A549 treated with RU486 at 1 μM for 4 hours (cell line): ENCODE measurements at places on chromosomes 5 and 9. TPM values are rescaled to one million over a fixed set of nuclear protein-coding genes. Genes with fewer than 3 reads are reported as not detected.

The RLN2 gene
- total RNA-seq: 0.21 to 0.29 TPM (median 0.24 TPM) in 3 of 5 replicates, not detected in the others

The NR5A1 gene
- total RNA-seq: 0.03 to 0.05 TPM in 2 of 5 replicates, not detected in the others

The DBN1 gene
- total RNA-seq: 49.8 to 80.7 TPM (median 69.2 TPM) in 5 replicates

The PCDHGA2 gene
- total RNA-seq: 0.38 to 0.87 TPM (median 0.47 TPM) in 5 replicates

The ZBTB6 gene
- total RNA-seq: 1.8 to 5.8 TPM (median 5.6 TPM) in 5 replicates

The SMIM23 gene
- total RNA-seq: not detected in 5 replicates

The SHOC1 gene
- not detected in 5 replicates for total RNA-seq

The IL9 gene
- total RNA-seq: not detected in 5 replicates

The GDF9 gene
- 0.09 to 0.24 TPM (median 0.18 TPM) in 5 replicates for total RNA-seq

The STK32A gene
- total RNA-seq: 0.18 to 0.39 TPM (median 0.34 TPM) in 5 replicates
